Breast epithelium (tissue), 4 donors: ENCODE measurements at places on chromosomes 12 and 14. TPM values are rescaled to one million over a fixed set of nuclear protein-coding genes. Genes with fewer than 3 reads are reported as not detected.

GRCh38 chr12:5988088-5988487 is 43.0 kb upstream of the ANO2 start:
- no peaks in the 10 kb centered on the region for H3K4me1 ChIP-seq
- H3K4me3 ChIP-seq: no peak overlapping the region
- H3K27ac ChIP-seq: no peak overlapping the region
- no peaks in the 10 kb centered on the region for H3K36me3 ChIP-seq
- no peaks in the 10 kb centered on the region for H3K27me3 ChIP-seq
- DNase-seq: no peak

GRCh38 chr14:97634751-97635150 is 837.6 kb downstream of the VRK1 start:
- no peaks in the 10 kb centered on the region for H3K36me3 ChIP-seq
- no peak overlapping the region for H3K27ac ChIP-seq
- DNase-seq: no peak
- no peaks in the 10 kb centered on the region for H3K27me3 ChIP-seq
- no peak overlapping the region for H3K4me3 ChIP-seq

- H3K4me1 ChIP-seq: no peaks in the 10 kb centered on the region
- no peak overlapping the region for H3K27ac ChIP-seq
- no peak overlapping the region for H3K4me3 ChIP-seq
- DNase-seq: no peak
- no peaks in the 10 kb centered on the region for H3K36me3 ChIP-seq
Measured at GRCh38 chr14:82045339-82045738, 511.7 kb upstream of the SEL1L start.

DNA sequence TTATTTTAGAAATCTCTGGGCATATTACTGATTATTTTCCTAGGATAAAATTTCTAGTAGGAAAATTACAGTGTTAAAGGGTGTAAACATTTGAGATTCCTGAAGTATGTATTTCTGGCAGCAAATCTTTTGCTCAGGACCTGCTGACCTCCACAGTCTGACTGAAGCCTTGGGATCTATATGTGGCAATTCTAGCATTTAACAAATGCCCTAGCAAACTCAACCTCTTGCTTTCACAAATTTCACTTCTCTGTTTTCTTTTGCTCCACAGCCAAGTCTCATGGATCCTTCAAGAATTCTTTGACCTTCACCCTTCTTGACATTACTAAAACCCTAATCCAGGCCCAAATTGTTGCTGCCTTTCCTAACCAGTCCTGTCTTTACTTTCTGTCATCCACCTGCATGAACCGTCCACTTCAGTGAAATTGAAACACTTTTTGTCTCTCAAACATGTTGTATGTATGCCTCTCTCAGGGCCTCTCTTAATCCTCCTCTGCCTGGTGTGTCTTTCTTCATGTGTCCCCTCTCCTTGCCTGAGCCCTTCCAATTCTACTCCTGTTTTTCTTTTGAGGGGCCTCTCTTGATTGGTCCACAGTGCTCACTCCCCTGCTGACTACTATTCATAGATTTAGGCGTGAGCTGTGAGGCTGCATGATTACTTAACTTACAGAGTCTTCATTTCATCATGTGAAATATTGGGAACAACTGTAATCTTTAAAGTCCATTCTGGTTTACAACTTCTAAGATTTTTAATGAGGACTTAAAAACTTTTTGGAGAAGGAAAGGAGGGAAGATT is 5.1 kb upstream of the DYRK4 start:
- H3K4me3 ChIP-seq: no peak overlapping the region
- no peak overlapping the region for H3K27ac ChIP-seq
- no peaks in the 10 kb centered on the region for H3K4me1 ChIP-seq
- H3K27me3 ChIP-seq: no peaks in the 10 kb centered on the region

DNA sequence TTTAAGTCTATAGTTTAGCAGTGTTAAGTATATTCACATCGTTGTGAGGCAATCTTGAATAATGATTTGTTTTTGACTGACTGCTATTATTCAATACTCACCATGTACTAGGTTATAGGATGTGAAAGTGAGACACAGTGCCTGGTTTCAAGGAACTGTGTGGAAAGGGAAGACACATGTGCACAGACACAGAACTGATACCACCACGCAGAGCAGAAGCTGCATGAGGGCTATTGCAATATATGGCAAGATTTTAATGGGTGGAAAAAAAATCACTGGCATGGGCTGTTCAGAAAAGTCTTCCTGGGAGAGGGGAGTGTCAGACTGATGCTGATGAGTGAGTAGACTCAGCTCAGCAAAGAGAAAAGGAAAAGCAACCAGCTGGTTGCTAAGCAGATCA is 10.4 kb downstream of the SLC7A8 start:
- H3K4me3 ChIP-seq: no peak overlapping the region
- H3K36me3 ChIP-seq: no peaks in the 10 kb centered on the region
- H3K4me1 ChIP-seq: peaks cover 13% of the 10 kb centered on the region

GRCh38 chr12:25979563-25979962 is 21.1 kb downstream of the RASSF8 start:
- no peaks in the 10 kb centered on the region for H3K27me3 ChIP-seq
- DNase-seq: no peak
- H3K36me3 ChIP-seq: no peaks in the 10 kb centered on the region
- H3K4me3 ChIP-seq: no peak overlapping the region
- H3K27ac ChIP-seq: no peak overlapping the region

- no peaks in the 10 kb centered on the region for H3K36me3 ChIP-seq
- no peaks in the 10 kb centered on the region for H3K27me3 ChIP-seq
- peak overlapping the region; percentile 82 for H3K27ac ChIP-seq
- no peak overlapping the region for H3K4me3 ChIP-seq
Measured at GRCh38 chr12:131116468-131117117, 162.9 kb downstream of the ADGRD1 start.

DNA sequence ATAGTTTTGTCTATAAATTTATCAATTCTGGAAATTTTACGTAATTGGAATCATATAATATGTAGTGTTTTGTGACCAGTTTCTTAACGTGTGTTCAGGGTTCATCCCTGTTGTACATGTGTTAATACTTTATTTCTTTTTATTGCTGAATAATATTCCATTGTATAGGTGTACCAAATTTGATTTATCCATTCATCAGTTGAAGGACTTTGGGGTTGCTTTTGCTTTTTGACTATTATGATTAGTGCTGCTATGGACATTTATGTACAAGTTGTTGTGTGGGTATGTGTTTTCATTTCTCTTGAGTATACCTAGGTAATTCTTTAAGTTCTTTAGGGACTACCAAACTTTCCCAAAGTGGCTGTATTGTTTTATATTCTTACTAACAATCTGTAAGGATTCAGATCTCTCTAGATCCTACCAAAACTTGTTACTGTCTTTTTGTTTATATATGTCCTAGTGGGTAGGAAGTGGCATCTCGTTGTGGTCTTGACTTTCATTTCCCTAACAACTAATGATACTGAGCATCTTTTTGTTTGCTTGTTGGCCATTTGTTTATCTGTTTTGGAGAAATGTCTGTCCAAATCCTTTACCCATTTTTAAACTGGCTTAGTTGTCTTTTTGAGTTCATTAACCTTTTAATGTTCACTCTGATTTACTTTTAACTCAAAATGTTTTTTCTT is 14.9 kb downstream of the VRK1 start:
- no peaks in the 10 kb centered on the region for H3K27me3 ChIP-seq
- H3K27ac ChIP-seq: no peak overlapping the region
- H3K4me3 ChIP-seq: no peak overlapping the region
- H3K4me1 ChIP-seq: no peaks in the 10 kb centered on the region
- DNase-seq: no peak

GRCh38 chr12:119594399-119594730 is 791 bp downstream of the TMEM233 start:
- no peaks in the 10 kb centered on the region for H3K4me1 ChIP-seq
- peak overlapping the region; percentile 54 for H3K4me3 ChIP-seq
- no peak overlapping the region for H3K27ac ChIP-seq
- H3K36me3 ChIP-seq: no peaks in the 10 kb centered on the region

DNA sequence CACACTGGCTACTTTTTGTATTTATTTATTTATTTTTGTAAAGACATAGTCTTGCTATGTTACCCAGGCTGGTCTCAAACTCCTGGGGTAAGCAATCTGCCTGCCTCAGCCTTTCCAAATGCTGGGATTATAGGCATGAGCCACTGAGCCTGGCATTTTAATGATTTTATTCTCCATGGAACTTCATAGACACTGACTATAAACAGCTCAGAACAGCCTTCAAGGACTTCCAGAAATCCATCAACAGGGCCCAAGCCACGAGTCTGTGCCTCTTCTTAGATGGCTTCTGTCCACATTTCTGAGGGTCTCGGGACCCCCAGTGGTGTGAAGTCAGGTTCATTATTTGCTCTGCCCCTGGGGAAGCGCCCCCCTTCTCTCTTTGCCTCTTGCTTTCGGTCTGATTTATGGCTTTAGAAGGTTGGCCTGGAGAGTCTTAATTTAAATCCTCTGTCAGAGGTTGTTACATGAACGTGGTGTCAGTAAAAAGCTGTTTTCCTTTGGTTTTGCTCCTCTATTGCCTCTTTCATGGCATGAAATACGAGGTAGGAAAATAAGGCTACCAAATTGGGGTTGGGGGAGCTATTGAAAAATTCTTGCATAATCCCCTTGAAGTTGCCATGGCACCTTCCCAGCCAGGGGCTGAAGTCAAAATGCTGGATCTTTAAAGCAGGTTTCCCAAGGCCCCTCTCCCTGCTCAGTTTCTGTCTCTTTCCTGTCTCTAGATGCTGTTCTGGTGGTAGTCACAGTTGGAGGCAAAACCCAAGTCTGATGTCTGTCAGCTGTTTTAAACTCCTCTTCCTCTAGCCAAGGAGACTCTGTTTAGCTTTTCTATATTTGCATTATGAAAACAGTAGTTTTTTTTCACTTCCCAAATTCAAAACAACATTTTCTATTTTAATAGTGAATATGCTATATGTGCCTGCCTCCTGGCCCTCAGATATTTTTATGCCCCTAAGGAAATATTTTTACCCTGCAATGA is 129.4 kb downstream of the SMOC1 start:
- H3K36me3 ChIP-seq: no peaks in the 10 kb centered on the region
- no peaks in the 10 kb centered on the region for H3K27me3 ChIP-seq
- H3K27ac ChIP-seq: no peak overlapping the region
- DNase-seq: no peak

GRCh38 chr14:88170333-88170732 is 152.7 kb downstream of the KCNK10 start:
- no peaks in the 10 kb centered on the region for H3K36me3 ChIP-seq
- no peaks in the 10 kb centered on the region for H3K4me1 ChIP-seq
- no peak for DNase-seq
- no peak overlapping the region for H3K4me3 ChIP-seq
- no peaks in the 10 kb centered on the region for H3K27me3 ChIP-seq

DNA sequence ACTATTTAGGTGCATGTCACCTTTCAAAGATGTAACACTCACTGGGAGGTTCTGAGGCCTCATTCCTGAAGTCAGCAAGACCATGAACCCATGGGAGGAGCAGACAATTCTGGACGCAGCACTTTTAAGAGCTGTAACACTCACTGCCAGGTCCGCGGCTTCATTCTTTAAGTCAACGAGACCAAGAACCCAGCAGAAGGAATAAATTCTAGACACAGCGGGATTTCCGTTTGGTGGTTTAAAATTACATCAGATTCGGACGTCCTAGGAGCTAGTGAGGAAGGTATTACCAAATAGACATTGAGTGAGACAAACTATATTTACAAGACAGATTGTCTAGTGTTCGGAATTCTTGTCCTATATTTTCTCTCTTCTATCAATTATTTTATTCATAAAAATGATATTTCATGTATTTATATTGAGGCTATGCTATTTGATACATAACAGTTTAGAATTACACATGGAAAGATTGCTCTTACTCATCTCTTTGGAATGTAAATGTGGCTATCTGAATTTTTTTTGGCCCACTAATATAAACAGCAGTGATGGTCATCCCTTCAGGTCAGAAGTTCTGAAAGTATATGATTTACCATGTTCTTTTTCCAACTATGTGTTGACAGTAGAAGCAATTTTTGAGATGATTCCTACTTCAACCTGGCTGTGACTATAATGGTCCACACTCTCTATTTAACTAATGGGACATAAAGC is 1973.0 kb upstream of the FLRT2 start:
- no peaks in the 10 kb centered on the region for H3K4me1 ChIP-seq
- H3K27me3 ChIP-seq: no peaks in the 10 kb centered on the region
- H3K4me3 ChIP-seq: no peak overlapping the region
- H3K36me3 ChIP-seq: no peaks in the 10 kb centered on the region
- H3K27ac ChIP-seq: no peak overlapping the region

DNA sequence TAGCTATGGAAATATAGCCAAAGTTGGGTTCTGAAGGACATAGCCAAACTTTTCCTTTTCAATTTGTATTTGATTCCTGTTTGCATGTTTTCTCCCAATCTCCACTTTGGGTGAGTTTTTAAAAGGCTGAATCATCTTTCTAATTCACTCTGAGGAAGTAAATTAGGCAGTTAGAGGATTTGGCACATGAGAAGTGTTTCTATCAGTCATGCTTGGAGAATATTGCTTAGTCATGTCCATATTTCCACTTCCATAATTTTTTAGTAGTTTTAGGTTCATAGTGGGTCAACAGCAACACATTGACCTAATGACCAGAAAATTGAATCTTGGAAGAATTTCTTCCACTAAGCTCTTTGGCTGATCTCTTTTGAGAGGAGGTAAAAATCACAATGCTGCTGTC is 21.8 kb downstream of the IRAK3 start:
- no peak for DNase-seq
- H3K4me3 ChIP-seq: no peak overlapping the region
- H3K4me1 ChIP-seq: no peaks in the 10 kb centered on the region

GRCh38 chr14:67943947-67944346 is 124.4 kb downstream of the RAD51B start:
- no peaks in the 10 kb centered on the region for H3K36me3 ChIP-seq
- no peak overlapping the region for H3K4me3 ChIP-seq
- DNase-seq: peak; percentile 69
- H3K4me1 ChIP-seq: peaks cover 9% of the 10 kb centered on the region

- H3K4me1 ChIP-seq: no peaks in the 10 kb centered on the region
- peaks cover 8% of the 10 kb centered on the region for H3K27me3 ChIP-seq
- no peak for DNase-seq
- no peak overlapping the region for H3K4me3 ChIP-seq
Measured at GRCh38 chr12:71448150-71448581, 8.6 kb downstream of the LGR5 start.

Gene DCN
- total RNA-seq: 1,081 TPM

Gene GNS
- total RNA-seq: 250 TPM

Gene TAS2R43
- total RNA-seq: 6.1 TPM

Gene VTI1B
- total RNA-seq: 80.6 TPM

Gene RNASE3
- total RNA-seq: not detected

Gene GMPR2
- total RNA-seq: 74.6 TPM

Gene RNASE1
- 125 TPM for total RNA-seq

Gene AHNAK2
- 46.7 TPM for total RNA-seq

Gene RIMBP2
- 0.59 TPM for total RNA-seq

Gene SGPP1
- 29.9 TPM for total RNA-seq

Gene KRT71
- total RNA-seq: not detected

Gene PLD4
- total RNA-seq: 4.0 TPM
